ENCODE measurements at places on chromosomes 3 and 15.

- DNase-seq: no peak
Measured at GRCh38 chr3:194773216-194773615, 87.5 kb downstream of the FAM43A start.

DNA sequence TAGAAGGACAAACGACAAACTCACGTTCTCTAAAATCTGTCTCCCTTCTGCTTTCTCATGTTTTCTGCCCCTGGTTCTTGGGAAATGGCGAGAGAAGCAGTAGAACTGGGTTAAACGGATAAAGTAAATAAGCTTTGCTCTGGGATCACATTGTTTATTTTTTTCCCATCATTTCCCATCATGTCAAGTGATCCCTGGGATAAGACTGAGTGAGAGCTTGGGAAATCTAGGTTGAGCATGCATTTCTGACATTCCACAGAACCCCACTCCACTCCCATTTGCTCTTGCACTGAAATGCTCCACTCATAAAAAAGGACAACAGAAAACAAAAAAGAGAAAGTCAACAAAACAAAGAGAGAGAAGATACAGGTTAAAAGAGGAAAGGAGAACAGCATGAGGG is 69.1 kb downstream of the SEMA6D start:
- no peak for DNase-seq

DNA sequence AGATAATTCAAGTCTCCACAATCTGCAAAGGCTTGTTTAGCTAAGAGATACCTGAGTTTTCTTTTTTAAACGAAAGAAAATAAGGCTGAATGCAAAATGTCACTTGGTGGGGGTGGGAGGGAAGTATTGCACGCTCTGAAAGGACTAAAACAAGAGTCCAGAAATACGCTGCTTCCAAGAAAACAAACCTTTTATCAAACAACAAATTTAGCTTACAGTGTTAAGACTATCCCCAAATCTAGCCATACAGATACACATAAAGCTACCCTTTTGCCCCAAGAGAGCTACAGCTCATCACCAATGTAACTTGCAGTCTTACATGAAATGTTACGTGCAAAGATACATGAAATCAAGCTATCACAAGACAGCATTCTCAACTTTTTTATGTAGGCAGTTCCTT is 522.5 kb downstream of the FOXP1 start:
- no peak for DNase-seq

GRCh38 chr3:178949896-178950295 is 121.7 kb downstream of the ZMAT3 start:
- no peak for DNase-seq

GRCh38 chr3:36820083-36820482 is 55.7 kb upstream of the DCLK3 start:
- DNase-seq: no peak

- DNase-seq: no peak
Measured at GRCh38 chr3:188310270-188310710, 156.3 kb downstream of the LPP start.

DNA sequence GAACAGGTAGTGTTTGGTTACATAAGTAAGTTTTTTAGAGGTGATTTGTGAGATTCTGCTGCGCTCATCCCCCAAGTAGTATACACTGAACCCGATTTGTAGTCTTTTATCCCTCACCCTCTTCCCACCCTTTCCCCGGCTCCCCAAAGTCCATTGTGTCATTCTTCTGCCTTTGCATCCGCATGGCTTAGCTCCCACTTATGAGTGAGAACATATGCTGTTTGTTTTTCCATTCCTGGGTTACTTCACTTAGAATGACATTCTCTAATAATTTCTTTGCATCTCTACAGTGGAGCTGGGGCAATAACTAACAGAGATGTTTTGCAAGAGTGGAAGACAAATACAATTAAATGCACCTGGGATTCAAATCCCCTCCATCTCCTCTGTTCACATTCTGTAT is 93.2 kb downstream of the TP63 start:
- DNase-seq: no peak

DNA sequence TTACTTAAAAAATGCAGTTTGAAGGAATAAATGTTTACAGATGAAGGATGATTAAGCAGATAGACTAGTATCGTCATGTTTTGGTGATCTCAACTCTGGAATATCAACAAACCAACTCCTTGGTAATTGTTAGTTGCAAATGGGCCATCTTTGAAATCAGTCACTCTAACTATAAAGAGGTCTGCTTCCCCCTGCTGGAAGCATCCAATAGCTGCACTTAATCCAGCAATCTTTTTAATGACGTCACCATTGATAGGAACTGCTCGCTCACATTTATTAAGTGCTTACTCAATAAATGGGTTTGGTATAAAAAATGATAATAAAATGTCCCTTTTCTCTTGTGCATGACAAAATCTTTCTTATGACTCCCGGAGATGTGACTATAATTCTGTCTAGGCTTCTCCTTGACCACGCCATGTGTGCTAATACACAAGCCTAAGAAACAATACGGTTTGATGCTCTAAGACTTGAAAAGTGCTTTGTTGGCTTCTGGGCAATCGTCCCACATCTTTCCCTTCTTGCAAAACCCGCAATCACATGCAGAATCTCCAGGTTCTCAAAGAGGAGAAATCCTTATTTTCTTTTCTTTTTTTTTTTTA is 227.6 kb upstream of the POU1F1 start:
- DNase-seq: peak; percentile 14

- no peak for DNase-seq
Measured at GRCh38 chr3:48047841-48048464, 31.7 kb upstream of the MAP4 start.

GRCh38 chr3:77096966-77097890 is 57.3 kb downstream of the ROBO2 start:
- DNase-seq: no peak

- DNase-seq: no peak
Measured at GRCh38 chr3:13822042-13822441, 57.8 kb downstream of the WNT7A start.

DNA sequence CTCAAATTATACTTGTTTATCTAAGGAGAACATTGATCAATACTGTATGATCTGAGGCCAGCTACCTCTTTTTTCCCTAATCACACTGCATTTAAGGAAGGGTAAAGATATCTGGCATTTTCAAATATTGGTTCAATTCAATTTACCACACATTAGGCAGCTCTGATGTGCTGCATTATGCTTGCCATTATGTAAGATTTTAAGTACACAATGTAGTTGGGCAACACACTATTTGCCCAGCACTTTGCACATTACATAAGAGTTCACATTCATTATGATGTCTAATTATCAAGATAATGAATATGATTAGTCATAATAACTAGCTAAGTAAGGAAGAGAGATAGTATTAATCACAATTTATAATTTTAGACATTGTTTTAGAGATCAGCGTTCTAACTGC is 196.3 kb downstream of the BCHE start:
- DNase-seq: no peak

GRCh38 chr3:184322731-184323487 is 8.5 kb downstream of the EIF4G1 start:
- DNase-seq: peak; percentile 5
